ENCODE measurements at places on chromosomes 7 and 10. TPM values are rescaled to one million over a fixed set of nuclear protein-coding genes. Genes with fewer than 3 reads are reported as not detected.

DNA sequence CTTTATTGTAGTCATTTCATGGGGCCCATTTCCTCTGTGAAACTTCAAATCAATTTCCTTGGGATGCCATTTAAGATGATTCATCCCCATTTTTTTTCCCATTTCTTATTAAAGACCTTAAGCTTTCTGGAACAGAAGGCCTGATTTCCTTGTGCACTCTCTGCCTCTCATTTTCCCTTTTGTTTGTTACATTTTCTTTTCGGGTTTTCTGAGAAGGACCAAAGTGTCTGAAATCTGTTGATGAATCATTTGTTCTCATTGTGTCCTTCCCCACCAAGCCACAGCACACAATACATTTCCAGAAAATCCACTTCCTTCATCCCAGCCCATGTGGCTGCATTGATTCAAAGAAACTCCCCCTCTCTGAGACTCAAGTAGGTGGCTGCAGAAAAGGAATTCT is 372.4 kb downstream of the SFMBT2 start:
- H3K27ac ChIP-seq = no peak overlapping the region
- DNase-seq = no peak
- no peaks in the 10 kb centered on the region for H3K36me3 ChIP-seq
- peaks cover 5% of the 10 kb centered on the region for H3K4me1 ChIP-seq
- no peak overlapping the region for H3K4me3 ChIP-seq

GRCh38 chr10:127157506-127158200 is 38.7 kb downstream of the INSYN2A start:
- H3K4me3 ChIP-seq = no peak overlapping the region
- H3K27me3 ChIP-seq = no peaks in the 10 kb centered on the region
- H3K27ac ChIP-seq = no peak overlapping the region

- no peak for DNase-seq
- no peaks in the 10 kb centered on the region for H3K27me3 ChIP-seq
Observed at GRCh38 chr10:124182088-124182541, 88.7 kb upstream of the CHST15 start.

DNA sequence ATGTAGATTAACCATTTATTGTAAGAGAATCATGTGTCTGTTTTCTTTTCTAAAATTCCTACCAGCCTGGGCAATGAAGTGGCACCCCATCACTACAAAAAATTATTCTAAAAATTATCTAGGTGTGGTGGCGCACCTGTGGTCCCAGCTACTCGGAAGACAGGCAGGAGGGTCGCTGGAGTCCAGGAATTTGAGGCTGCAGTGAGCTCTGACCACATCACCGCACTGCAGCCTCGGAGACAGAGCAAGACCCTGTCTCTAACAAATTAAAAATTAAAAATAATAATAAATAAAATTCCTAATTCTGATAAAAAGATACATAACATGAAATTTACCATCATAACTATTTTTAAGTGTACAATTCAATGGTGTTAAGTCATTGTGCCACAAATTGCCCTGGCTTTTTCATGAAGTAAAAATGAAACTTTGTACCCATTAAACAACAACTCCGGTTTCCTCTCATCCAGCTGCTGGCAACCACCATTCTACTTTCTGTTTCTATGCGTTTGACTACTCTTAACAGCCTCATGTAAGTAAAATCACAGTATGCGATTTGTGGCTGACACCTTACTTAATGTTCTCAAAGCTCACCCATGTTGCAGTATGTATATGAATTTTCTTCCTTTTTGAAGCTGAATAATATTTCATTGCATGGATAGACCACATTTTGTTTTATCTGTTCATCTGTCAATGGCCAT is 20.6 kb upstream of the USP6NL start:
- no peak for DNase-seq
- H3K36me3 ChIP-seq = no peaks in the 10 kb centered on the region
- H3K4me3 ChIP-seq = no peak overlapping the region
- H3K27me3 ChIP-seq = no peaks in the 10 kb centered on the region
- no peak overlapping the region for H3K27ac ChIP-seq
- no peaks in the 10 kb centered on the region for H3K4me1 ChIP-seq

DNA sequence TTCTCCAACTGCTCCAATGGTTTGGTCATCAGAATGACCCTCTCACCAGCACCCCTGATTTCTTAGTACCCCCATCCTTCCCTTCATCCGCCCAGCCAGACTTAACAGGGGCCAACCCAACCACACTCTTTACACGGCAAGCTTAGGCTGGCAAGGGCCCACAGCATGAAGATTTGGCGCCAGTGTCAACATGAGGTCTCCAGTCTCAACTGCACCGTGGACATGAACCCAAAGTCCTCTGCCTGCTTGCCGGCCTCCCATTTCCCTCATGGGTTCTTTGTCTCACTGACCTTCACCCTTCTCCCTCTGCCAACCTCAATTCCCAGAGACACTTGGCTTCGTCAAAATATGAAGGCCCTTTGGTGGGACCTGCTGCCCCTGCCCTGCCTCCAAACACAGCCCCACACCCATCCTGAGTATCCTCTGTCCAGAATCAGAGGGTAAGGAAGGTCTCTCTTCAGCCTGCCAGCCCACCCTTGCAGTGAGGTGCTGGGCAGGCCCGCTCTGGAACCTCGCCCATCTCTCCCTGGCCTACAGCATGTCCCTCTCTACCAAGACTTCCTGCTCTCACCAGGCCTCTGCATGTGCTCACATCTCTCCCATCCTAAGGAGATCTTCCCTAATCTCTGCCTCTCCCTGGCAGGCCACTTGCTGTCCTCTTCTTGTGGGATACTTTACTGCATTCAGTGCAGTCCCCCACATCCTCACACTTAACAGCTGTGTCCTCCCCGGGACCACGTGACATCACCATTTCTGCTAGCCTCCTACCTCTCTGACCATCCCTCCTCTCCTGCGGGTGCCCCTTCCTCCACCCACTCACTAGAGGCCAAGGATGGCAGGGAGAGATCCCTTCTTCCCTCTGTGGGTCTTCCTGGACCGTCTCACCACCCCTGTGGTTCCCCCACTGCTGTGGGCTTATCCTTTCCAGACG is 91.7 kb upstream of the ZMIZ1 start:
- H3K4me3 ChIP-seq = no peak overlapping the region
- no peaks in the 10 kb centered on the region for H3K36me3 ChIP-seq
- DNase-seq = no peak
- H3K27ac ChIP-seq = peak overlapping the region; percentile 66

- H3K27ac ChIP-seq = peak overlapping the region; percentile 72
- peaks cover 34% of the 10 kb centered on the region for H3K4me1 ChIP-seq
- H3K4me3 ChIP-seq = no peak overlapping the region
- no peak for DNase-seq
Observed at GRCh38 chr10:14560791-14561765, 213.6 kb downstream of the FAM107B start.

- H3K4me1 ChIP-seq = peaks cover 15% of the 10 kb centered on the region
- H3K27me3 ChIP-seq = no peaks in the 10 kb centered on the region
- DNase-seq = no peak
- H3K27ac ChIP-seq = no peak overlapping the region
- peaks cover 41% of the 10 kb centered on the region for H3K36me3 ChIP-seq
- no peak overlapping the region for H3K4me3 ChIP-seq
Observed at GRCh38 chr10:62073429-62073828, 171.9 kb downstream of the ARID5B start.

GRCh38 chr10:69974551-69975155 is 78.0 kb upstream of the MACROH2A2 start:
- H3K4me1 ChIP-seq = no peaks in the 10 kb centered on the region
- no peak overlapping the region for H3K4me3 ChIP-seq
- no peaks in the 10 kb centered on the region for H3K27me3 ChIP-seq
- no peak for DNase-seq

DNA sequence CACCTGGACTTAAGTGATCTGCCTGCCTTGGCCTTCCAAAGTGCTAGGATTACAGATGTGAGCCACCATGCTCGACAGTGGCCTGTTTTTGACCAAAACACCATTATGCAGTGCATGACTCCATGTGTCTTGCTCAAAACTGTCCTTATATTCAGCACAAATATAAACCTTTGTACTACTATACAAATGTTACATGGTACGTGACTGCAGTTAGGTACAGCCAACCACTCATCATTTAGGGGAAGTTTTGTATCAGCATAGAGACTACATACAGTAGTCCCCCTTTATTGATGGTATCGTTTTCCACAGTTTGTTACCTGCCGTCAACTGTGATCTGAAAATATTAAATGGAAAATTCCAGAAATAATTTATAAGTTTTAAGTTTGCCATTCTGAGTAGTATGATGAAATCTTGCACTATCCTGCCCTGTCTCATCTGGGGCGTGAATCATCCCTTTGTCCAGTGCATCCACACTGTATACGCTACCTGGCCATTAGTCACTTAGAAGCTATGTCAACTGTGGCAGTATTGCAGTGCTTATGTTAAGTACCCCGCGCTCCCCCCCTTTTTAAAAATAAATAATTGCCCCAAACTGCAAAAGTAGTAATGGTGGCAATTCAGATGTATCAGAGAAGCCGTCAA is 23.3 kb upstream of the ZNF282 start:
- peak overlapping the region; percentile 17 for H3K27ac ChIP-seq
- no peaks in the 10 kb centered on the region for H3K27me3 ChIP-seq
- DNase-seq = no peak
- peaks cover 79% of the 10 kb centered on the region for H3K36me3 ChIP-seq

GRCh38 chr10:79314761-79315601 is 32.3 kb upstream of the PPIF start:
- no peak for DNase-seq
- no peak overlapping the region for H3K4me3 ChIP-seq
- peaks cover 14% of the 10 kb centered on the region for H3K4me1 ChIP-seq
- no peak overlapping the region for H3K27ac ChIP-seq

DNA sequence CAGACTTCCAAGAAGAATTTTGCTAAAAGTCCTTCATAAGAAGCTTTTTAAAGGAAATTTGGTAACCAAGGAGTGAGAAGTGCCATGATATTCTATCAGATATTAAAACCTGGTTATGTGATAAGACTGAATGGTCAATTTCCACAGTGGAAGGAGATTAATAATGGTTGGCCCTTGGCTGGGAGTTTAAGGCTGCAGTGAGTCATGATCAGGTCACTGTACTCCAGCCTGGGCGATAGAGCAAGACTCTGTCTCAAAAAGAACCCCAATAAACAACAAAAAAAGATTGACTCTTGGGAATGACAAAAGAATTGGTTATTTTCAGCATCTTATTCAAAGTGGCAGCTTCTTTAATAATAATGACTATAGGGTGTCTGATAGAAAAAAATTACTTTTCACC is 37.2 kb downstream of the EXOC4 start:
- DNase-seq = no peak
- no peaks in the 10 kb centered on the region for H3K36me3 ChIP-seq
- H3K4me1 ChIP-seq = no peaks in the 10 kb centered on the region
- no peak overlapping the region for H3K27ac ChIP-seq
- no peak overlapping the region for H3K4me3 ChIP-seq
- no peaks in the 10 kb centered on the region for H3K27me3 ChIP-seq

GRCh38 chr7:55105952-55106351 is 87.1 kb downstream of the EGFR start:
- H3K27me3 ChIP-seq = no peaks in the 10 kb centered on the region
- H3K4me3 ChIP-seq = no peak overlapping the region
- H3K27ac ChIP-seq = no peak overlapping the region
- no peaks in the 10 kb centered on the region for H3K36me3 ChIP-seq
- H3K4me1 ChIP-seq = peaks cover 29% of the 10 kb centered on the region

GRCh38 chr7:99643464-99643863 is 26.7 kb downstream of the ZSCAN25 start:
- no peaks in the 10 kb centered on the region for H3K27me3 ChIP-seq
- H3K36me3 ChIP-seq = no peaks in the 10 kb centered on the region
- no peak for DNase-seq
- H3K4me3 ChIP-seq = no peak overlapping the region

DNA sequence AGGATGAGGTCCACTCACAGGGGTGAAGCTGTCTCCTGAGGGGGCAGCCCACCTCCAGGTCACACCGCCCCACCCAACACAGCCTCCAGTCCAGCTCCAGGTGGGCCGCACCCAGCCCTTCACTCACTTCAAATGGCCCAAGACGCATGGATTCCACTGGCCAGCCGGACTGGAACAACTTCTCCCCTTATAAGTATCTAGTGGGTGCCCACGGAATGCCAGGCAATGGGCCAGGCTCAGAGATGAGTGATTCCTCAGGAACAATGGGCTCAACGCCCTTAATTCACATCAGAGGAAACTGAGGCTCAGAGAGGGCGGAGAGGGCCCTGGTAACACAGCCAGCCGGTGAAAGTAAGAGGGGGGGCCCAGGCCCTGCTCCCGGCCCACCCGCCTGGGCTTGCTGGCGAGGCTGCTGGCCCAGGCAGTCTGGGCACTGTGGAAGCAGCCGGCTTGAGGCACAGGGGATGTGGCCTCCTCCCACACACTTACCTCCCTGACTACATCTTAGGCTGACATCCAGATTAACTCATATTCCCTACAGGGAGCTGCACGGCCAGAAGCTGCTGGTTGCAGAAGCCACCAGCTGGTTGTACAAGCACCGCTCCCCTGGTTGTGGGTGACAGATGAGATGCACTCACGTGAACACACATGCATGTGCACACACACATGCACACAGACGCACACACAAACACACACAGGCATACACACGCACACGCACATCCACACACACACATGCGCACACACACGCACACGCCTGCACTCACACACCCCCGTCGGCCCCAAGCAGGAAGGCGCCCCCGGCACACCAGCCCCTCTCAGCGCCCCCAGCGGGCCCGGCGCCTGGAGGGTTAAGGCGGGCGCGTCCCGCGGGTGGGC is 1.0 kb upstream of the FAM20C start:
- no peak for DNase-seq
- H3K27me3 ChIP-seq = no peaks in the 10 kb centered on the region
- H3K4me1 ChIP-seq = peaks cover 51% of the 10 kb centered on the region
- peaks cover 7% of the 10 kb centered on the region for H3K36me3 ChIP-seq
- H3K27ac ChIP-seq = peak overlapping the region; percentile 81
- H3K4me3 ChIP-seq = peak overlapping the region; percentile 14

Gene MLLT10
- total RNA-seq = 52.2 TPM

Gene OR9A2
- total RNA-seq = not detected

Gene PNLIPRP2
- 0.88 TPM for total RNA-seq

Gene SNX10
- total RNA-seq = 36.8 TPM

Gene TMEM236
- total RNA-seq = 4.6 TPM

Gene SUN3
- not detected for total RNA-seq

Gene MSMB
- total RNA-seq = not detected

Gene HTR5A
- not detected for total RNA-seq

Gene EVX1
- not detected for total RNA-seq

Gene TAS2R40
- not detected for total RNA-seq

All from upper lobe of left lung (tissue), 6 donors.